ENCODE measurements at places on chromosomes 13 and 19. TPM values are rescaled to one million over a fixed set of nuclear protein-coding genes. Genes with fewer than 3 reads are reported as not detected.

TNNT1 gene
- not detected for total RNA-seq

RPL21 gene
- 1,269 TPM for total RNA-seq

IL17D gene
- total RNA-seq = 1.0 TPM

POU4F1 gene
- total RNA-seq = 0.08 TPM

LGALS4 gene
- 0.82 TPM for total RNA-seq

LILRA2 gene
- total RNA-seq = not detected

PEX11G gene
- total RNA-seq = 1.3 TPM

CEACAM16 gene
- total RNA-seq = not detected

ZNF563 gene
- total RNA-seq = 3.2 TPM

MYADM gene
- 44.1 TPM for total RNA-seq

CLIP3 gene
- 0.21 TPM for total RNA-seq

AKT1S1 gene
- total RNA-seq = 31.7 TPM

RNF17 gene
- not detected for total RNA-seq

CEACAM8 gene
- total RNA-seq = not detected

ZNF253 gene
- total RNA-seq = 12.1 TPM

GPR4 gene
- total RNA-seq = not detected

KCNJ14 gene
- 1.6 TPM for total RNA-seq

Data from activated CD8-positive, alpha-beta memory T cell treated with anti-CD3 and anti-CD28 coated beads for 36 hours (primary cell).